ENCODE measurements at places on chromosomes 7 and 10.

- no peak for DNase-seq
These were observed 603.2 kb downstream of the MAGI2 start for GRCh38 chr7:78850093-78850740.

DNA sequence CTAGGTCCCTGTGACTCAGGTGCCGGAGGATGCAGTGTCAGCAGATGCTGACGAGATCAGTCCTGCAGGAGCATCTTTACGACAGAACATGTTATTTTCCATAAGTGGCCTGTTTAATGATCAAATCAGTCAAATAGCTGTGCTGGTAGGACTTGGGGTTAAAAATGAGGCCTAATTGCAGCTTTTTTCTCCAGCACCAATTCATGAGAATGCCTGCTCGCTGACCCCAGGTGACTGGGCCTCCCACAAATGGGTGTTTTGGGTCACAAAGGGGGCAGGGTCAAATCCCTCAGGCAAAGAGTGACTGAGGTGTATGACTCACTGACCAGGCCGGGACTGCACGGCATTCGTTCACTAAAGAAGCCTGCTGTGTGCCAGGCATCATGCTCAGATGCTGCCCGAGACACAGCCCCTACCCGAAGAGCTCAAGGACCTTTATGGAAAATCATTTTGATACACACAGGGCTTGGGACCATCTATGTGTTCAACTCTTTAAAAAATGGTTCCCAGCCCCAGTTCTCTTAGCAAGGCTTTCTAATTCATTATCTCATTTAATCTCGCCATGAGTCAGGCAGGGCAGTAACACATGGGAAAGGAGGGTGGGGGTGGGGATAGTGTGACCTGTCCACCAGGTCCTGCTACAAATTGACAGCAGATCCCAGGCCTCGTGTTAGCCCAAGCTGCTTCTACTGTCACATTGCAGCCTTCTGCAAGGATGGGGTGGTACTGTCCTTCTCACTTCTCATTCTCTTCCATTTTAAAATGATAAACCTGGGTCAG, 21.1 kb downstream of the ZNF775 start:
- DNase-seq, result no peak

- DNase-seq, result no peak
These were observed 36.8 kb upstream of the EBF3 start for GRCh38 chr10:130000918-130001317.

DNA sequence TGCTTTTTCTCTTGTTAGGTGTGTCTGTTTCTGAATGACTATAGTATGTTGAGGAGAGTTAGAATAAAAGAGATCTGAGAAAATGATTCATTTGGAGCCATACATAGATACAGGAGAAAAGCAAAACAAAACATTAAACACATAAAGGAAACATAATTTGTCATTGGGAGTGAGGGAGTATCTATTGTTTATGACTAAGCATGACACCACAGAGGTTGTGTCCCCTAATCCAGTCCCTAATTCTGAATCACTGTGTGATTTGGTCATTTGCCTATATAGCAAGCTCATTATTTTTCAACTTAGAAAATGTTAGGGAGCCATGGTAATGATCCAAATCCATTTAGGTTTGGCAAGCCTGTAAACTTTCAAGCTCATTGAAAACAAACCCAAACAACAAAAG, 132.3 kb upstream of the BMPER start:
- no peak for DNase-seq

GRCh38 chr10:132461103-132461682, 64.2 kb downstream of the PWWP2B start:
- no peak for DNase-seq

- DNase-seq, result no peak
These were observed 365.6 kb downstream of the ANKRD7 start for GRCh38 chr7:118590107-118590506.

DNA sequence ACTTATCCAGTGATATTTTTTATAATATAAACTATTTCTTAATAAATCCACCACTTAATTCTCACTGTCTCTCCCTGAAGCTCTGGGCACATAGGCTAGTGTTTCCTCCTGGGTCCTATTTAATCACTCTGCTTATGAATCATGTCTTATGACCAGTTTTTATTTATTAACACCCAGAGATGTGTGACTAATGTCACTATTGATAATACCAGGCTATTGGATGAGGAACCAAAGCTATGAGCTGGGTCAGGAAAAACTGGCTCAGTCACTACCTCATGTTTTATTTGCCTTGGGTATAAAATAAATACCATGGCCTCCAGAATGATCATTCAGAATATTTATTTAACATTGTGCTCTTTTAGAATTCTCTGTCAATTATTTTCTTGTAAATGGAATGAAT, 5.2 kb downstream of the SEMA3E start:
- no peak for DNase-seq

DNA sequence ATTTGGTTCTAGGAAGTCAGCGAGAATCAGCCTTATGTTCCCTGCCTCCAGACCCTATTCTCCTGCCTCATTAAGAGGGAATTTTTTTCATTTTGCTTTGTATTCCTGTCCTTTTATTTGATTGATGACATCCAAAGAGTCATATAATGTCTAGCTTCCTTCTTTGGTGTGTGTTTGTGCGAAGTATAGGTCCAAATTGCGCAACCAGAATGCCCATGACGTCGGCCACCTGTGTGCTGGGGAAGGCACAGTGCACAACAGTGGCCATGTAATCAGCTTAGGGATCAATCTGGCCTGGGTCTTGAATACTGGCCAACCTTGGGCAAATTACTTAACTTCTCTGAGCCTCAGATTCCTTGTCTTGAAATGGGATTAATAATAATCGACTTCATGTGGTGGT, 206.2 kb downstream of the VTI1A start:
- no peak for DNase-seq

DNA sequence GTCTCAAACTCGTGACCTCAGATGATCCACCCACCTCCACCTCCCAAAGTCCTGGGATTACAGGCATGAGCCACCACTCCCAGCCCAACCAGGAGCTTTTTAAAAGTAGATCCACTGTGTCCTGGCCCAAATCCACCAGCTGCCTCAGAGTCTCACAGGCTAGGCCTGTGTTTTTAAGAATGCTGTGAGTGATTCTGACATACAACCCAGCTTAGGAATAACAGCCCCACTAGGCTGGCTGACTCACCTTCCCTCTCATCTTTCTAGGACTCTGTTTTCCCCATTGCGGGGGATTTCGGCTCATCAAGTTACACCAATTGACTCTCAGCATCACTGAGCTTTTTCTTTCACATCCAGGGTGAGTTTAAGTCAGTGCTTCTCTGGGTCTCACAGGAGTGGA, 207.6 kb downstream of the SKIDA1 start:
- no peak for DNase-seq

- no peak for DNase-seq
These were observed 109.6 kb downstream of the TCERG1L start for GRCh38 chr10:131201741-131202515.

- no peak for DNase-seq
These were observed 9.6 kb downstream of the NEURL1 start for GRCh38 chr10:103502849-103503660.

GRCh38 chr10:27223964-27224363, 16.6 kb downstream of the ACBD5 start:
- DNase-seq, result no peak

- DNase-seq, result no peak
These were observed 39.8 kb downstream of the ITPRID1 start for GRCh38 chr7:31553661-31554081.

- no peak for DNase-seq
These were observed 77.6 kb downstream of the RALA start for GRCh38 chr7:39700932-39701331.

DNA sequence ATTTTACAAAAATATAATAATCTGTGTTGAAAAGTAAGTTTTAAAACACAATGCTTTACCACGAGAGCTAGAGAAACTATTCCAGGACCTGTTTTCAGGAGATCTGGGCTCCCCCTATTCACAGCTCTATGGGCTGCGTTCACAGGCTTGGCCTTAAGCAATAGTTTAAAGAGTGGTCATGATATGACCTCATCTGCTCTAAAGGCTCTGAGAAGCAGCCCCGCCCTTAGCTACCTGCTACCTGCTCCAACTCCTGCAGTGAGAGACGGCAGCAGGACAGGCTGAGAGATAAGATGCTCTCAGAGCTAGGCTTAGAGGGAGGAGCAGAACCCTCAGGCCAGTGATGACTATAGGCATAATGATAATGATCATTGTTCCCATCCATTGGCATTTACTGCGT, 12.6 kb downstream of the ALOX5 start:
- DNase-seq, result no peak

- DNase-seq, result no peak
These were observed 38.1 kb downstream of the RASGEF1A start for GRCh38 chr10:43228783-43229207.

DNA sequence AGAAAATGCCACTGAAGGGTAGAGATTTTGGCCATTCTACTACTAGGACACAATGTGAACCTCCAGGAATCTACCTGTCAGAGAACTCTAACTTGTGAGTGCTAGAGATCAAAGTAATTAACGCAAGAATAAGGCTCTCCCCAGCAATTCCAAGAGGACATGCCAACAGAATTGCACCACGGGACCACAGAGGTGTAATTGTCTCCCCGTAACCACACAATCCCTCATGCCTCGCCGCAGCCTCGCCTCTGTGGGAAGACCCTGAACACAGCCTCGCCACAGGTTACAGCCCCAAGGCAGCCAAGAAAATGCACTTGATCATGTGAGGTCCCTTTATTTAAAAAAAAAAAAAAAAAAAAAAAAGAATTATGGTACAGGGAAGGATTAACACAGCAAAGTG, 29.5 kb downstream of the CDCA7L start:
- DNase-seq, result no peak

- DNase-seq, result no peak
These were observed 472 bp downstream of the RASSF4 start for GRCh38 chr10:44960088-44960460.

DNA sequence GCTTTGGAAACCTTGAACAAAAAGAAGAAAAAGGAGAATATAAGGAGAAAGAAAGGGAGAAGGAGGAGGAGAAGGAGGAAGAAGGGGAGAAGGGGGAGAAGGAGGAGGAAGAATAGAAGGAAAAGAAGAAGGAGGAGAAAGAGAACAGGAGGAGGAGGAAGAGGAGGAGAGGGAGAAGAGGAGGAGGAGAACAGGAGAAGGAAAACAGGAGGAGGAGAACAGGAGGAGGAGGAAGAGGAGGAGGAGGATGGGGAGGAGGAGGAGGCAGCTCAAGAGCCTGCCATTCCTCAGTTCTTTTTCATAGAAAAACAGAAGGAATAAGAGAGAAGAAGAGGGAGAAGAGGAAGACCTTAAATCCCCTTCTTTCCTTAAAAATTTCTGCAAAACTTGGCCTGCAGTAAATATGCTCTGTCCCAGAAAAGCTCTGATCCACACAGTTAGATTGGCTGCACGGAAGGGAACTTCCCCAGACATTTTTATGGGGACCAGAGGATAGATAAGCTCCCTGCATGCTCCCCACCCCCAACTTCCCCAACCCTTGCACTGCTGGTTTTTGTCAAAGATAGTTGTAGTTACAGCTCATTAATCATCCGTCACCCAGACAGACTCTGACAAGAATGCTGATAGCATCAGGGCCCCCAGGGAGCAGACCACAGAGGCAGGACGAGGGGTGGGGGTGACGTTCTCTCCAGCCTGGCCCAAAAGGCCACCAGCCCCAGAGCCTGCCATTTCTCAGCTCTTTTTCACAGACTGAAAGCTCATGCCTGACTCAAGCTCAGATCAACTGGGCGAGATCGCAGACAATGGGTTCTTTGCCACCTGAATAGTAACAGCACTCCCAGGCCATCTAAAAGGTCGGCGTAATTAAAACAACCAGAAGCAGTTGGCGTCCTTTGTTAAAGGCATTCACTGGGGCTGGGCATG, 34.5 kb upstream of the LYZL1 start:
- no peak for DNase-seq

GRCh38 chr7:87152897-87153641, 816 bp downstream of the DMTF1 start:
- DNase-seq, result peak; percentile 40

GRCh38 chr7:29496355-29497020, 67.1 kb upstream of the PRR15 start:
- no peak for DNase-seq

- DNase-seq, result no peak
These were observed 33.0 kb downstream of the CREB3L2 start for GRCh38 chr7:137968890-137969289.

DNA sequence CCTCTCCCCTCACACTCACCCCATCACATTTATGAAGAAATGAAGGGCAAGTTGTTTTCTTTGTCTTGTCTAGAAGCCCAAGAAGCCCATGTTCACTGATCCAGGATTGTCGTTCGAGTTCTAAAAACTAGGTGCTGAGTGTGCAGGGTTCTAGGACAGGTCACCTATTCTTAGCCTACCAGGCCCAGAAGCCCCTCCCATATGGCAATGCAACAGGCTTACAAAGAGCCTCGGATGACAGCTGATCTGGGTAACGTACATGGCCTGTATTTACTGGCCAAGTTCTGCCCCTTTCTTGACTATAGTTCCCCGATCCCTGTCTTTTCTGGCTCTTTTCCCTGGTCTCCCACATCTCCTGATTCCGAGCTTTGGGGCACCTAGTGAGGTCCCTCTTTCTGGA, 160.9 kb downstream of the FZD1 start:
- no peak for DNase-seq

- peak; percentile 58 for DNase-seq
These were observed 551.2 kb downstream of the GALNT17 start for GRCh38 chr7:71682841-71683781.

GRCh38 chr10:32314588-32314987, 32.4 kb downstream of the EPC1 start:
- DNase-seq, result no peak

GRCh38 chr7:93036149-93036640, 81.6 kb downstream of the SAMD9 start:
- DNase-seq, result no peak

- no peak for DNase-seq
These were observed 46.8 kb upstream of the GLCCI1 start for GRCh38 chr7:7921830-7922229.

DNA sequence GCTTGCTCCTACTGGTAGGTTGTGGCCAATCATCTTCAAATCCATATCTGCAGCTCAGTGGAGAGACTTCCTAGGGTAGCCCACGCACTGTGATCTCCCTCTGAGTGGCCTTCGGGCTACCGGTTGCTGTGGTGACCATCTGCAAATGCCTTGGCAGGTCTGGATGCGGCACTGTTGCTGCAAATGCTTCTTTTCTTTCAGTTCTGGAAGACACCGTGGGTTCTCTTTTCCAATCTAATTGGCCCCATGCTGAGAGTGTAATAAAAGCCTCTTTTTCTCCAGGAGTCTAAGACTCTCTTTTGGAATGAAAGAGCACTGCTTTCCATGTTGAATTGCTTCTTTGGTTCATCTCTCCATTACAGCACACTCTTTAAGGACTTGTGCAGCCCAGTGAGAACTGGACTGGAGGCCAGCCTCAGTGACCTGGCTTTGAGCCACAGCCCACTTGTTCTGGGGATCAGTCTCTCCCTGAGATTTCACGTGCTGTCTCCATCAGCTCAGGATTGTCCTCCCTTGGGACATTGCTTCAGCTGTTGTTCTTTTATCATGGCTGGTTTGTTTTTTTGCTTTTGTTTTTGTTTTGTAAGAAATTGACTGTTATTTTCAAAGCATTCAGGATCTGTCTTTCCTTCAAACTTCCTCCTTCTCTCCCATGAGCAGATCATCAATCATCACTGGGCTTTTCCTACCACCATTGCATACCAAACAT, 286.6 kb downstream of the BMPER start:
- DNase-seq, result no peak

- no peak for DNase-seq
These were observed 149.4 kb downstream of the LYZL1 start for GRCh38 chr10:29438271-29438670.

- no peak for DNase-seq
These were observed 54.8 kb downstream of the DAGLB start for GRCh38 chr7:6392712-6393666.

All from left renal cortex interstitium (tissue), 4 donors.